Mesothelial cell of epicardium (in vitro differentiated cells): ENCODE measurements at places on chromosomes 1 and 21.

DNA sequence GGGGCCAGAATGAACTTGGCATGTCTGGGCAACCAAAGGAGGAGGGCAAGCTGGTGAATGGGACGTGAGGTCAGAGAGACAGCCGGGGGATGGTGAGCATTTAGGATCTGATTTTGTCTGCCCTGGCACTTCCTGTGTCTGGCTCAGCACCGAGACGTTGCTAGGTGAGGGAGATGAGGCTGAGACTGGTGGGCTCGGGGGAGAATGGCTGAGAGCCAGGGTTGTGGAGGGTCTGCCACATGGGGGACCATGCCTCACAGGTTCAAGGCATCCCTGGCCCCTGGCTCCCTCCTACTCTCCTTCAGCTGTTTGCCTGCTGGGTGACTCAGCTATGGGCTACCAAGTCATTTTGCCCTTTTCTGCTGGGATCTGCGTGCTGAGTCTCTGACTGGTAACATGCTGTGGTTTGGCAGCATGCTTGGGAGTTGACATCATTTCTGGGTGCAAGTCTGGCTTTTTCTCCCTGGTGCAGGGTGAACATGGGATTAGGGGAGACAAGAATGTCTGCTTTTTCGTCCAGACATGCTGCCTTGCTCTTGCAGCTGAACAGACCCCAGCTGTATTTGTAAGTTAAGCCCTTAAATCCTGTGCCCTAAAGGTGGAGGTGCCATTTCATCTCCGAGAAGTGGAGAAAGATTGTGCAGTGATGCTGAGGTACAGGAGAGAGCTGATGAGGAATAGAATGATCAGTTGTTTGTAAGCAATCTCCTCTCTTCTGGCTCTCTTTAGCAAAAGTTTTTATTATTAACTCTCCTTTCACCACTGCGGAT, 17.6 kb downstream of the GALNT2 start:
- DNase-seq = peak; percentile 45

GRCh38 chr1:3881193-3881480, 18.9 kb downstream of the C1orf174 start:
- DNase-seq = no peak

- DNase-seq = no peak
Observed at GRCh38 chr1:22038036-22038435, 14.5 kb upstream of the CDC42 start.

DNA sequence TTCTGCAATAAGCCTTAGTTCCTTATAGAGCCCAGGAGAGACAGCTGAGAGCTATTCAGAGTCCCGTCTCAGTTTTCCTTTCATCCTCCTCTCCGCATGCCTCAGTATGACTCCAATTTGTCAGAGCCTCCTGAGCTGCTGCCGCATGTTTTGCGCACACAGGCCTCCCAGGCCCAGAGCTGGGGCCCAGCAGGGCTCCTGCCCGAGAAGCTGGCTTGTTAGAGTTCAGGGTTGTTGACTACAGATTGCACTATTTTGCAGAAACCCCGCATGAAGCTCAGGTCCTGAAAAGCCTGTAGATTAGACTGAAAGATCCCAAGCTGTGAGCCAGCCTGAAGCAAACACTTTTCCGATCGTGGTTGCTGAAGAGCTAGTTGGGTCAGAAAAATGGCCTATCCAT, 51.5 kb downstream of the IGSF5 start:
- no peak for DNase-seq
